ENCODE measurements at places on chromosomes 3 and 15.

GRCh38 chr3:127053979-127054378, 71.1 kb downstream of the PLXNA1 start:
- DNase-seq = no peak

- no peak for DNase-seq
These were observed 127.6 kb upstream of the LPP start for GRCh38 chr3:188026191-188026968.

- no peak for DNase-seq
These were observed 35.9 kb upstream of the MRPS22 start for GRCh38 chr3:139307601-139308555.

DNA sequence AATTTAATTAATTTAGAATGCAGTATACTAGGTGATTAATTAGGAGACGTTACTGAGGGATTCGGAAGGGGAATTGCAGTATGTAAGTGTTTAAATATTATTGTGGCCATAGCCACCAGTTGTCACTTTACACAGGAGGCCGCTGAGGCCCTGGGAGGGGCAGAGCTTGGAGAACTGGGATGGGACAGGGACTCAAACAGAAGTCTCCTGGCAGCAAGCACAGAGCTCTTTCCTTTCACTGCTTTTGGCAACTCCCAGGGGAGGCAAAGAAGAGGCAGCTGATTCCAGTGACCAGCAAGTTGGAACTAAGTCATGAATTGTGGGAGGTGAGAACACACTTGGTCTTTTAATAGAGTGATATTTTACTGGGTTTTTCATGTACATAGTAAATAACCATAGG, 248.6 kb downstream of the RPLP1 start:
- DNase-seq = no peak

DNA sequence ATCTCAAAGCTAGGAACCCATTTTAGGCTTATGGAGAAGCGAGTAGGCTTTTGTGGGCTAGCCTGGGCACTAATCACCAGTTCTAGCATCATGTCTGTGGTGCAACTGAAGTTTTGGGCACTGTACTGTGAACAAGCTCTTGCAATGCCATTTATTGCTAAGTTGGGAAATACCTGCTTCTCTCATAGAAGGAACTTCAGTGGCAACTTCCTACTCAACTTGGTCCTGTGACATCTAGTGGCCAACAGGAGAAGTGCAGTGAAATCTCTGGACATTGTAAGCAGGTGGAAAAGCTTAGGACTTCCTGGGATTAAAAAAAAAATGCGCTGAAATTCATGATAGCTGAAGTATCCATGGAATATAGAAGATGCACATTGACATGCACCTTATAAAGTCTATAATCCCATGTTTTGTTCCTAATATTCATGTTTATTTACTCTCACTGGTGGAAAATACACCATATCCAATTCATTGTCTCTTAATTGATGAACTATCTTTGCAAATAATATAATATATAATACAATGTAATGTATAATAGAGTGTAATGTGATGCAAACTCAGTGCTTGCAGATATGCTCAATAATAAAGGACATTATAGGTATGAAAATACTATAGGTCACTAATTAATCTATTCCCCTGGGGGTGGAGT, 6.5 kb upstream of the ALDH1A3 start:
- DNase-seq = peak; percentile 14

DNA sequence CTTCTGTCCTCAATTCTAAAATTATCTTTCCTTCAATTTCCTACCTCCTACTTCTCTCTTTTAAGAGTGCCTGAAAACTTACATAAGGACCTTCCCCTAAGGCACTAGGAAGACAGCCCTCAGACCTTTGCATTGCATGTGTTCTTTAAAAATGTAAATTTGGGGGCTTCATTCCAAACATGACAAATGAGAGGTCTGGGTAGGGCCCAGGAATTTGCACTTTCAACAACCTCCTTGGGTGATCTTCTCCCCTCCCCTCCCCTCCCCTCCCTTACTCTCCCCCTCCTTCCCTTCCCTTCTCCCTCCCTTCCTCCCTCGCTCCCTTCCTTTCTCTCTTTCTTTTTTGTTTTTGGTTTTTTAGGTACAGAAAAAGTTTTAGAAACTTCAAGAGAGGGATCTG, 18.7 kb downstream of the USF3 start:
- DNase-seq = no peak

DNA sequence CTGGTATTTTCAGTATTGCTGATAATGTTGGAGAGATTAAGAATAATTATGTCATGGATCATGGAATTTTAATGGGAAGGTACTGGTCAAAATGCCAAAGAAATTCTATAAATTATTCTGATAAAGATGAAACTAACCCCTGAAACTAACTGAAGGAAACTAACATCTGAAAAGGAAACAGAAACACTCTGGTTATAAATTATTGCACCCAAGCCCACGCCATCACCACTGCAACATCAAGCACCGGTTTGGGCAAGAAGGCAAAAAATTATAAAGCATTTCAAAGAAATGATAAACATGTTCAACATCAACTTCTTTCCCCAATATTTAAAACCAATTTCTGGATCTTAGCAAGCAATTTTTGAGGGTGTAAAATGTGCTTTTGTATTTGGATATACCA, 372.5 kb downstream of the TBC1D5 start:
- no peak for DNase-seq

- no peak for DNase-seq
These were observed 39.7 kb upstream of the LRRFIP2 start for GRCh38 chr3:37214076-37214475.

DNA sequence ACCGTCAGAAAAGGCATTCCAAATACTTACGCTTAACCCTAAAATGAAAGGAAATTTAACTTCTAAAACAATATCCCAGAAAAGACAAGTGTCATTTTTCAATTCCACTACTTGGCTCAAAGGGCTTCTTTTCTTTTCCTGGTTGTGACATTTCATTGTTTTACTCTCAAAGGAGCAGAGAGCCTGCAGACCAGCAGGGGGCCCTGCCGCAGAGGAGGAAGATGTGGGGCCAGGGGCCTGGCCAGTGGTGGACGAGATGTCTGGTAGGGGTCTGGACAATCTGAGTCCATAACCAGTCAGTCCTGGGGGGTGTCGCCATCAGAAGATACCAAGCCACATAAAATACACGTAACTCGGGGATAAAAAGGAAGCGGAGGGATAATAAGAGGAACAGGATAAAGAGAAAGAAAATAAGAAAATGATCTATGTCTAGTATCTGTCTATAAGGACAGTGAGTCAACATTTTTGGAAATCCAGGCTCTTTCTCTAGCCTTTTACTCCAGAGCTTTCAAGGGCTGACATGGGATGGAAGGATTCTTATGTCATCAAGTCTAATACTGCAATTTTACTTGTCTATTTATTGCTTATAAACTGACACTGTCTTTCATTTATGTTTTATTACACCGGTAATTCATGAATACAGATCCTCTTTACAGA, 54.2 kb upstream of the ARHGEF3 start:
- DNase-seq = no peak

DNA sequence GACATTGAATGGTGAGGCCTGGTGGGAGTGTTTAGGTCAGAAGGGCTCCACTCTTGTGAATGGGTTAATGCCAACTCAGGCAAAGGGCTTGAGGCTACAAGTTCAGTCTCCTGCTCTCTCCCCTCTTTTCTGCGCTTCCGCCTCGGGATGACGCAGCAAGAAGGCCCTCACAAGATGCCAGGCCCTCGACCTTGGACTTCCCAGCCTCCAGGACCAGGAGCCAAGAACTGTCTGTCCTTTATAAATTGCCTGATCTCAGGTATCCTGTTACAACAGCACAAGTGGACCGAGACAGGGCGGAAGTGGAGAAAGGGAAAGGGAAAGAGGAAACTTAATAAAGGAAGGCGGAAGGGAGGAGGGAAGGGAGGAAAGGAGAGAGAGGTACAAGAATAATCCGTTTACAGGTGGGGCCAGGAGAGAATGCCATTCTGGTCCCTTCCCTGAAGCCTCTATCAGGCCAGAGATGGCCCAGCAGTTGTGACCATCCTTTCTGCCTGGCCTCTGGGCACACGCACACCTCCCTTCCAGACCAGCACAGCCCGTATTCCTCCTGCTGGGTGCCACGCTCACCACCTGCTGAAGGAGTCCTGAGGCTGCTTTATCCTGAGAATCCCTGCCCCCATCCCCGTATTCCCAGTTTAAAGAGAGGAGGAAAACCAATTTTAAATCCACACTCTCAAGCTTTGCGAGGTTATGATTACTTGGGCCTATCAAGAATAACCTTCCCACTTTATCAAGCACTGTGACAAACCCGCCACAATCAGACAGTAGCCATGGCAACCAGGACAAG, 64.2 kb downstream of the OXNAD1 start:
- no peak for DNase-seq

DNA sequence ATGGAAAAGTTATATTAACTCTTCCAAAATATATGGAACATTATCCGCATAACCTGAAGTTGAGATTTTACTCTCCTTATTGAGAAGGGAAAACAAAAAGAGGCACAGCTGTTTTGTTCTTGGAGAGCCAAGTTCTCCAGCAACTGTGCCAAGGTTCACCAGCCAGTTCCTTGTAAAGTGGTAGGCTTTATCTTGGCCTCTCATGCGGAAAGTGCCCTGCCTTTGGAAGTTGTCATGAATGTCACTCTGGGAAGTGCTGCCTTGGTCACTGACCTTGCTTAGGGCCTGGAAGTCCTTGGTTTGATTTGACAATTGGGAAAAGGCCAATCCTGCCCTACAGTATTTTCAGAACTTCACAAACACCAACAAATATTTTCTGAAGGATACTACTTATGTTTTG, 44.2 kb upstream of the THRB start:
- no peak for DNase-seq

DNA sequence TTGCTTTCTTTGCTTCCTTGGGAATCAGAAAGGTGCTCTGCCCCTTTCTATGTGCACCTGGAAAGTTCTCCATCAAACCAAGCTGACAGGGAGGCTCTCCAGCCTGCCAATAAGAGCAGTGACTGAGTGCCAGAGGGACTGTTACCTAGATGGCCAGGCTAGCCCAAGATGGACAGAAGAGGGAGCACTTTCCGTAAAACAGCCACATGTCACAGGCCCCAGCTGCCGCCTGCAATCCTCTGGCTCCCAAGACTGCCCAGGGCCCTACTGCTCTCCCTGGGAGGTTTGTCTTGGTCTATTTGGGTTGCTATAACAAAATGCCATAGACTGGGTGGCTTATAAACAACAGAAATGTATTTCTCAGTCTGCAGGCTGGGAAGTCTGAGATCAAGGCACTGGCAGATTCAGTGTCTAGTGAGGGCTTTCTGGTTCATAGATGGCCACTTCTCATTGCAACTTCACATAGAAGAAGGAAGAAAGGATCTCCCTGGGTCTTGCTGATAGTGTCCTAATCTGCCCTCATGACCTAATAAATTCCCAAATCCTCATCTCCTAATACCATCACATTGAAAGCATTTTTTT, 72.3 kb downstream of the TAMM41 start:
- DNase-seq = no peak

GRCh38 chr3:151156618-151157216, 46.3 kb downstream of the GPR171 start:
- no peak for DNase-seq

- no peak for DNase-seq
These were observed 9.7 kb downstream of the SCAMP2 start for GRCh38 chr15:74863239-74864056.

- DNase-seq = no peak
These were observed 68.0 kb downstream of the PDZRN3 start for GRCh38 chr3:73556520-73557372.

GRCh38 chr15:59307165-59307537, 65.5 kb downstream of the MYO1E start:
- DNase-seq = no peak

- no peak for DNase-seq
These were observed 117.9 kb upstream of the PRR20G start for GRCh38 chr3:127405791-127406190.

DNA sequence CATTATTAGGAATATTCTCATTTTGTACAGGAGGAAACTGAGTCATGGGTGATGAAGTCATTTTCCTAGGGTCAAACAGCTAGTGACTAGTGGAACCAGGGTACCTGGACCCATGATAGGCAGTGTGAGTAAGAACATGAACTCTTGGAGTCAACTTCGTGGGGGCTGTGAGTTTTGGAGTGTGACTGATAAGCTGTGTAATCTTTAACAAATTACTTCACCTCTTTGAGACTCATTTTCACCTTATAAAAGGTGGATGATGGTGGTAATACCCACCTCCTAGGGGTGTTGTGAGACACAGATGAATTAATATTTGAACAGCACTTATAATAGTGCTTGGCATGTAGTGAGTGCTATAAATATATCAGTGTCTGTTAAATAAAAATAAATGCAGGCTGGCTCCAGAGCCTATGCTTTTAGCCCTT, 9.1 kb downstream of the SEMA6D start:
- no peak for DNase-seq

GRCh38 chr15:25789211-25789610, 73.9 kb downstream of the ATP10A start:
- no peak for DNase-seq

DNA sequence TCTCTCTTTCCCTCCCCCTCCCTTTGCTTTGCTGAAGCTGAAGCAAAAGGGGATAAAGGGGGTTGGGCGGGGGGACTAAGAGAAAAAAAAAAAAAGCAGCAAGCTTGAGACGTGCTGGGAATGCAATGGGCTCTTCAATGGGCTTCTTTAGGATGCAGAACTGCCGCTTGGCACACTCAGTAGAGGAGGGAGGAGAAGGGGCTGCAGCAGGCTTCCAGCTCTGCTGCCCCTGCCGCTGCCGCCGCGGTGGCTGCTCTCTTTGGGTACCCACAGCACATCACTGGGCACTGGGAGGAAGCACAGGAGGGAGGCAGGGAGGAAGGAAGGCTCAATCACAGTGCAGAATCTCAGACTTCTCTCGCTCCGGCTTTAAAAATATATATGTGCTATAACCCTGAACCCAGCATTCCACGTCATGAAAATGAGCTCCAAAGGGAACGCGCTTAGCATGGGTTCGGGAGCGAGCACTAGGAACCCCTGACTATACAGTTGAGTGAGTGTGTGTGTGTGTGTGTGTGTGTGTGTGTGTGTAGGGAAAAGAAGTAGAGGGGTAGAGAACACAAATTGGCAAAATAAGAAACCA, 3.5 kb downstream of the SLITRK3 start:
- DNase-seq = no peak

DNA sequence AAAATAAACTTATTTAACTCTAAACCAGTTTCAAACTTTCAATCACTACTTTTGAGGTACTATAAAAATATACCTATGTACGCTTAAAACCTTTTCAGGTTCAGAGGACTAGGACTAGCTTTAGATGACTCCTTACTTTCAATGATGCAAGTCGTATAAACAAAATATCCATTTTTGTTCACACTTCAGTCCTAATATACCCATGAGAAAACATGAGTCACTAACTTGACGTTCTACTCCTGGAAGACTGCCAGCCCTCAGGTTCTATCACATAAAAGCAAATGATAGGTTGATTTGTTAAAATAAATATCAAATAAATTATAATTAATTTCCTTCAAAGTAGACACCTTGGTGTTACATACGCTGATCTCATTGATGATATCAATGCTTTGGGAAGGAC, 10.6 kb upstream of the P3H2 start:
- DNase-seq = no peak

- no peak for DNase-seq
These were observed 47.4 kb upstream of the VGLL4 start for GRCh38 chr3:11690863-11691766.

GRCh38 chr15:31434588-31435260, 108.1 kb downstream of the KLF13 start:
- peak; percentile 66 for DNase-seq

All from stimulated activated CD8-positive, alpha-beta memory T cell treated with anti-CD3 and anti-CD28 coated beads, Interleukin-2, amount 100 ng/mL, for 1 hour (primary cell).